ENCODE measurements at places on chromosomes 11 and 22.
A peak's percentile ranks its signal among the peaks of the same experiment; 100 is the strongest.

DNA sequence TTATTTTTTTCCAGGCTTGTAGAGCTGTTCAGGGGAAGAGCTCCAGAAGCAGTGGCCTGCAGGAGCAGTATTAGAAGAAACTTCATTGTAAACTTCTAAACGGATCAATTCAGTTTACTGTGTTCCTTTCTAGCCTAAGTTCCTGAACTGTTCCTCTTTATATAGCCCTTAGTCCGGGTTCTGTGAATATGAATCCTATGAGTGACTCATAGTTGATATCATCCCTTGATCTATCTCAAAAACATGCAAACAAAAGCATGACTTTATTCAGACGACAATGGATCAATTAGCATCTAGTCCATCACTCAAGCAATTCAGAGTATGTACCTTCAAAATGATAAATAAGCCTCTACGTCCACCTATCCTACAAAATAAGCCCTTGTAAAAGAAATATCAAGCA, at the start of gene MMP12:
TSS of gene MMP12 (minus strand) at position 131 of the 400 bp plus-strand sequence. CDS start at position 86, 45 bp downstream.
- DNase-seq, result no peak

DNA sequence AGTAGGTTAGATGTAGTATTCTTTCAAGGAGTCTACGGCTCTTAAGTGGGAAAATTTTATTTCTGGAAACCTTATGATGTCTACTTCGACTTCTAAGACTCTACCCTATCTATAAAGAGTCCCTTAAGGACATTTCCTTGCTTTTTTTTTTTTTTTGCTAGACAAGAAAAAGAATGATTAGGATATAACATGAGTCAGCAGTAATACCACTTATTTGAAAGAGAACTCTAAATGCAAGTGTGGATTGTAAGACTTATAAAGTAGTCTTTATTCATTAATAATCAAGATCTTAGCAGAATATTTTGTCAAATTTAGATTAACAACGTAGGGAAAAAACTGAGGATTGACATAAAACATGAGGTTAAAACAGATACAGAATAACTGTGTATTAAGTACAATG, 71.0 kb downstream of the DKK3 start:
- no peak for DNase-seq

- no peak for DNase-seq
Measured at GRCh38 chr22:45877651-45878050, 99.3 kb downstream of the WNT7B start.

DNA sequence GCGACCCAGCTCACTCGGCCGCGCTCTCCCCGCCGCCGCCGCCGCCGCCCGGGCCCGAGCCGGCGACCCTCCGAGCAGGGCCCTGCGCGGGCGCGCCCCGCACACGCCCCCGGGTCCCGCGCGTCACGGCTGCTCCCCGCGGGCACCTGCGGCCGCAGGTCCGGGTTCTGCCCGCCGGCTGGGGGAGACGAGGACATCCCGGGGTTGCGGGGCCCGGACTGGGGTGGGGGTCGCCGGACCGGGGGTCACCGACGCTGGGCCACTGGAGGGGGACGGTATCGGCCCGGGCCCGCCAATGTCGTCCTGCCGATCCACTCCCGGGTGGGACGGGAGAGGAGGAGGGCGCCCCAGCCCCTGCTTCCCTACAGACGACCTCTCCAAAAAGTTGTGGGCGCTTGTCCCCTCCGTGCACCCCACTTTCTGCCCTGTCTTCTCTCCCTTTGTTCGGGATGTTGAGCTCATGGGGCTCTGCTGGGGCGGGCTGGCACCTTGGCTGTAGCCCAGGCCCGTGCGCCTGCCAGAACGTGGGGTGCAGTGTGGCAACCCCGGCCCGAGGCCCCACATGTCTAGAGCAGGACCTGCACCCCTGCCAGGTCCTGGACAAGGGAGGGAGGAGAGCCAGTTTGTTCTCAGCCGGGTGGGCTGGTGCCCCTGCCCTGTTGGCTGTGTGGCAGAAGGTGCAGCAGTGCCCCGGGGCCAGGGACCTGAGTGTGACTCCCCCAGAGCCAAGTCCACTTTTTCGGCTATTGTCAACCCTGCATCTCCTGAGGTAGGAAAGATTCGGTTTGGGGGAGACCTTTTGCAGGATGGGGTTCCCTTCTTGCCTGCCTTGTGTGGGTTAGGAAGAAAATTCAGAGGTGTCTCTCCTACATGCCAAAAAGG, 40.2 kb upstream of the CELSR1 start:
- DNase-seq, result no peak

- DNase-seq, result no peak
Measured at GRCh38 chr11:14273895-14274294, 85.1 kb downstream of the RRAS2 start.

GRCh38 chr22:20822240-20822639, 36.4 kb downstream of the PI4KA start:
- DNase-seq, result no peak

GRCh38 chr22:29122041-29122440, 49.2 kb downstream of the KREMEN1 start:
- no peak for DNase-seq

DNA sequence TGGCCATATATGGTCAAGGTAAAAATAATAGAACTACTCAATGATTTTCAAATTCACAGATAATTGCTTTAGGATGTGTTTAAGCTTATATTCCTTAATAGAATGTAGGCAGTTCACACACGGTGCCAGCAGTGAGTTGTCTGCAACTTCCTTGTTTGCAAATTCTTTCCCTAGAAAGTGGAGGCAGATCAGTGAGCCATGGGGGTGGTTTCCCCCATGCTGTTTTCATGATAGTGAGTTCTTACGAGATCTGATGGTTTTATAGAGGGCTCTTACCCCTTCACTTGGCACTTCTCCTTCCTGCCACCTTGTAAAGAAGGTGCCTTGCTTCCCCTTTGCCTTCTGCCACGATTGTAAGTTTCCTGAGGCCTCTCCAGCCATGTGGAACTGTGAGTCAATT, 111.8 kb upstream of the LMO1 start:
- no peak for DNase-seq

DNA sequence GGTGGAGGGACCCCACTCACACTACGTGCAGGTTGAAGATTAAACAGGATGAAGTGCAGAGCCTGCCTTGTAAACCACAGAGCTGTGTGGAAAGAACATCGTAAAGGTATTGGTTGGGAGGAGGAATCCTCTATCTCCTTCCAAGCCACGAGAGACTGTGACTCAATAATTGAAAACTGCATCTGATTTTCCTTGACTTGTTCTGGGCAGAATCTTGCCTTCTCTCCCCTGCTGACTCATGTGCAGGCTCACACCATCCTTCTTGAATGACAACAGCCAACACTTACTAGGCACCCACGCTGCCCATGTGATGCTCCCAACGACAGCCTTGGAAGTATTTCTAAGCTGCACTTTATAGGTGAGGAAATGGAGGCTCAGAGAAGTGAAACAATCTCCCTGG, 563.0 kb downstream of the MIAT start:
- no peak for DNase-seq

DNA sequence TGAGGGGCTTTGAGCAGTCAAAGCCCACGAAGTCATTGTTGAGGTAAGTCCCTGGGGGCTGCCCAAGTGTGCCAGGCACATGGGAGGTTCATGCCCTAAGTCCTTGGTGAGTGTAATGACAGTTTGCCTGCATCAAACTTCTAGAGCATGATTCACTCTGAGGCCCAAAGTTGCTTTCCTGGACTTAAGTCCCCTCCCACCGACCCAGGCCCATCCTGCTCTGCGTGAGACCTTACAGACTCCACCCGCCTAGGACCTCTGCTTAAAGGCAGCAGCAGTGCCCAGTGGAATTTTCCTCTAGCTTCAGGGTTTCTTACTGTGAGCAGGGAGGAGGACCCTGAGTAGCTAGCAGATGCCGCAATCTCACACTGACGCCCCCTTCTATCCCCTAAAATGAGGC, 5.7 kb upstream of the PVALB start:
- DNase-seq, result no peak

DNA sequence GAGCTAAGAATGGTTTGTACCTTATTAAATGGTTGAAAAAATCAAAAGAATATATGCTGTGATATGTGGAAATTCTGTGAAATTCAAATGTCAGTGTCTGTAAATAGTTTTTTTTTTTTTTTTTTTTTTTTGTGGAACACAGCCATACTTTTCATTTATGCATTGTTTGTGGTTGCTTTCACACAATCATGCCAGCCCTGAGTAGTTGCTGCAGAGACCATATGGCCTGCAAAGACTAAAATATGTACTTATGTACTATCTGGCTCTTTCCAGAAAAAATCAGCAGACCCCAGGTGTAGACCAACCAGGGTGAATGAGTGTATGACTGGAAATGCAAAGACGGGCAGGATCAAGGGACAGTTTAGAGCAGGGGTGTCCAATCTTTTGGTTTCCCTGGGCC, 98.3 kb downstream of the PTPRJ start:
- no peak for DNase-seq

- no peak for DNase-seq
Measured at GRCh38 chr11:44408141-44408540, 98.2 kb upstream of the ALX4 start.

- no peak for DNase-seq
Measured at GRCh38 chr22:23059284-23059948, 10.9 kb upstream of the GNAZ start.

DNA sequence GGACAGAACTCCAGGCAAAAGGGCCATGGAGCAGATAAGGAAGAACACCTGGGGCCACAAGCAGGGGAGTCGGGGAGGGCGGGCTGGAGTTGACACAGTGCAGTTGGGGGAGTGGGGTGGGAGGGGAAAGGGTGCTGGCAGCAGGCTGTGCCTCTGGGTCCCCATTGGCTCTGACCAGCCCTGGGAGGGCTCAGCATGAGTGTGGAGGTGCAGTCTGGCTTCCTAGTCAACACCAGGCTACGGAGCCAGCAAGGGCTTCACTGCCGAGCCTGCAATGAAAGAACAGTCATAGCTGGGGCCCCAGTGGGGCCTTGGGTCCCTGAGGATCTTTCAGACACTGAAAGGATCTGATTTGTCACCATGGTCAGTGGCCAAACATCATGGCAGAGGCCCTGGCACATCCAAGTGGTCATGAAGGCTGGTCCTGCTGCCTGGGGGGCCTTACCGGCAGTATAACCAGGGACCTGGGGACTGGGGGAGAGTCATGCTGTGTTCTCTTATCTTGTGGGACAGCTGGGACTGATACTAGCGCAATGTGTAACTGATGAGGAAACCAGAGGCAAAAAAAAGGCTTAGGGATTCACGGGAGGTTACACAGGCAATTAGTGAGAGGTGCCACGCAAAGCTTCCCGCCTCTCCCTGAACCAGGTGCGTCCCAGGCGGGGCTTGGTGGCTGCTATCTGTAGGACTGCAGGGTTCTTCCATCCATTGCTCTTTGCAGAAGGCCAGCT, 11.6 kb downstream of the SLC37A2 start:
- DNase-seq, result no peak

DNA sequence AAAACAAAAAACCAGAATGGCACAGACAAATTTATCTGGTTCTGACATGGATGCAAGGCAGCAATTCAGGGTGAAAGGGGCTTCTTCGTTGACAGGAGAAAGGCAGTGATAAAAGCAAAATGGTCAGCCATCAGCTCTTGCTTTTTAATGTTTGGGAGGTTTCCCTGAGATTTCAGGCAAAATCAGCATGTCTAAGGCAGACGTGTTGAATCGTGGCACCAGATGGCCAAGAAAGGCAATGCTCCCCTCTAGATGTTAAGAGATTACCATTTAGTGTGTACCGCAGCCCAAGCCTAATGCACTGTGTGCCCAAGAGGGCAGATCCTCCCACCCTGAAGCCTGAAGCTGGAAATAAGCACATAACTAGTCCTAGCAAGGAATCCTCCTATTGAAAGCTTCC, 88.8 kb upstream of the GALNT18 start:
- DNase-seq, result no peak

DNA sequence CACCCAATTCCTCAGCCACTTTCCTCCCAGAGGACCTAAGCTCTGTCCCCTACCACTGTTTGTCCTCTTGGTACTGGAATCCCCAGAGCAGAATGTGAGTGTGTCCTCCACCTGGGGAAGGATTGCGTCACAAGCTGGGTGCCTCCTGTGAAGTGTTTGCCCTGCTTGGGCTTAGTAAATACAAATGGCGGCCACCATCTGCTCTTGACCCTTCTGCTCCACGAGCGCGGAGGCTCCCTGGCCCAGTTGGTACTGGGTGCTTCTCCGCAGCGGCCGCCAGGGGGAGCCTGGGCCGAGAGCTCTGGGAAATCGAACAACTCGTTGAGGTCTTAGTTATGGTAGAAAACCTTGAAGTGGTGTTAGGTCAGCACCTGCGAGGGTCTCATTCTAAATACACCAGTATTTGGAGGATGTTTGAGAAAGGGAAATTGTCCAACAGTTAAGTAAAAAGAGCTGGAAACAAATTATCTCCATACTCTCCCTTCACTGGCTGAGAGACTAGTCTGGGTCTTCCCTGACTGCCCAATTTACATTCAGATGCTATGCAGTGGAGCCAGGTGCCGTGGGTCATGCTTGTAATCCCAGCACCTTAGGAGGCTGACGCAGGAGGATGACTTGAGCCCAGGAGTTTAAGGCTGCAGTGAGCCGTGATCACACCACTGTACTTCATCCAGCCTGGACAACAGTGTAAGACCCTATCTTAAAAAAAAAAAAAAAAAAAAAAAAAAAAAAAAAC, 74.6 kb upstream of the TEAD1 start:
- peak; percentile 23 for DNase-seq

DNA sequence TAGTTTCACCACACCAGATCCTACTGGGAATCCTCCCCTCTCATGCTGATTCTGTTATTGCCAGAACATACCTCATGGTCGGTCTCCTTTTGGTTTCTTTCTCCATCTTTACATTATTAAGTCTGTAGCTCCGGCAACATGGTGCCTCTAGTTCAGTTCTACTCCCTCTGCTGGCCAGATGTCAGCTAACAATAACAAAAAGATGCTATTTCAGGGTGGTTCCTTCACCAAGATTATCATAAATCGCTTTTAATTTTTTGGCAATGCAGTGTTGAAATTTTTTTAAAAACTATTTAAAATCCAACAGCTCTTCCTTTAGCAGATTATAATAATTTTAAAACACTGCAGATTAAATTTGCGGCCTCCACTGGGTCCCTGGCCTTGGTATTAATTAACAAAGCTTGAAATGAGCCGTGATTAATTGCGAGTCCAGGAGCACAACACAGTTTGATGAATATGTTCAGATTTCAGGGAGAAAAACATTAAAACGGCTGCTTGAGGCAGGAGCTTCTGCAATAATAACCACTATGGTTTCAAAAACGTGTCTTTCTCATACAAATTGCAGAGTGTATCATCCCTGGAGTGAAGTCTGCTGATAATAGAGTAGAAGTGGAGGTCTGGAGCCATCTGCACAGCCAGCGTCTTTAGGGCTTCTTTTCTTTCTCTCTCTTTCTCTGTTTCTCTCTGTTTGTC, 492.9 kb upstream of the KIRREL3 start:
- DNase-seq, result no peak

DNA sequence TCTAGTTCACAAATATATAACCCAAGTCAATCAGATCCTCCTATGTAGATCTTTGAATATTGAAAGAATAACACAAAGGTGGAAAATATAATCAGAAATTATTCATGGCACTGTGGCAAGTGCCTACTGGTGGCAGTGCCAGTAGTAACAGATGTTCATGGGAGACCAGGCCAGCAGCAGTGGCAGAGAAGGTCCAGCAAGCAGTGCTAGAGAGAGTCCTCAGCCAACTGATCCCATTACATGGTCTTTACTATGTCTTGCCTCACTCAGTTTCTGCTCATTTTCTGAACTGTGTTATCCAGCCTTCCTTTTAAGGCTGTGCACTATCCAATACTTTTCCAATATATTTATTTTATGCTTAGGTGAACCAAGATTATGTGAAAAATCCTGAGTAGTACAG, 124.9 kb downstream of the MRTFA start:
- no peak for DNase-seq

GRCh38 chr11:34843271-34843670, 72.9 kb downstream of the APIP start:
- no peak for DNase-seq

All from activated CD4-positive, alpha-beta T cell treated with anti-CD3 and anti-CD28 coated beads for 4 hours (primary cell).